ENCODE measurements at places on chromosomes 1 and 21.

DNA sequence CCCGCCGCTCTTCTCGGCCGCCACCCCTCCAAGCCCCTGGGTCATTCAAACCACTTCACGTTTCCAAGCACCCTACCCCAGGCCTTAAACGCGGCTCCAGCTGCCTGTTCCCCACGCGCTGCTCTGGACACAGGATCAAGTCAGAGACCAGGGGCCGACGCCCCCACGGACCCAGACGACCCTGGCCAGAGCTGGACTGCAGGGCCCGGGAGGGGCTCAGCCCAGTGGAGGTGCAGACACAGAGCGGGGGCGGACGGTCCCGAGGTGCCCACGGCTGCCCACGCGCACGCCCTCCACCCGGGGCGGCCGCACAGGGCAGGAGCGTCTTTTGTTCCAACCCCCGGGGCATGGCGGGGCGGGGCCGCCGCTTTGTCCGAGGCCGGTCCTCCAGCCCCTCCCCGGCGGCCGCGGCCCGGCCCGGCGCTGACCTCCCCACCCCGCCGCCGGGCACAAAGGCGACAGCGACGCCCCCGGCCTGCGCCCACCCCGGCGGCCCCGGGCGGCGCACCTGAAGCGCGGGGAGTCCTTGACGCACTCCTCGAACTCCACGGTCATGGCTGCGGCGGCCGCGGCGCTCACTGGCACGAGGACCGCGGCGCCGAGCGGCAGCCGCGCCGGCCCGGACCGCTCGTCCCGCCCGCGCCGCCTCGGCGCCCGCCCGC, 338 bp downstream of the ACAP3 start:
- no peak for DNase-seq

DNA sequence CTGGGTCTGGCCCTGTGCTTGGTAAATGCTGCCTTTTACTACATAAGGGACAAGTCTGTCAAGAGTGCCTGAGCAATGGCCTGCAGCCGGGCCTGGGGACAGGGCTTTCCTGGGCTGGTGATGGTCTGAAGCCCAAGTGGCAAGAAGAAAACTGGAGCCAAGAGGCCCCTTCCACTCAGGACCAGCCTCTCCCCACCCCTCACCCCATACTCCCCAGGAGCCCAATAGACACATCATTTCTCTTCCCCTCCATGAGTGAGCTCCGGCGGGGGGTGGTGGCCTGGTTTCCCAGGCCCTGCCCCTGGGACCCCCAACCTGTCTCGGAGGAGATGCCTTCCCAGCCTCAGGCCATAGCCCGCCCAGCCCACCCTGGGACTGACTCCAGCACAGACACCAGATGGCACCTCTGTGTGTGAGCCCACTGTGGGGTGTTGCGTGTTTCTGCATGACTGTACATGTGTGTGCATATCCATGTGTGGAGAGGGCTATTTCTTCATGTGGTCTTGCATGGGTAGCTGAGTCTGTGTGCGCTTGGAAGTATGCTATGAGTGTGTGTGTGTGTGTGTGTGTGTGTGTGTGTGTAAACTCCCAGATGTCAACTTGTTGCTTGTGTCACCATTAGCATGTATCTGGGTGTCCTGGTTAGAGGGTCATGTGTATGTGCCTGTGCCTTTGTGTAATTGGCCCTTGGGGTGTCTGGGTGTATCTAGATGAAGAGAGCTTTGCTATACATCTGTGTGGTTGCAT, 14.3 kb upstream of the LRP8 start:
- DNase-seq, result peak; percentile 8

GRCh38 chr21:29189353-29189752, 58.9 kb downstream of the MAP3K7CL start:
- DNase-seq, result no peak

DNA sequence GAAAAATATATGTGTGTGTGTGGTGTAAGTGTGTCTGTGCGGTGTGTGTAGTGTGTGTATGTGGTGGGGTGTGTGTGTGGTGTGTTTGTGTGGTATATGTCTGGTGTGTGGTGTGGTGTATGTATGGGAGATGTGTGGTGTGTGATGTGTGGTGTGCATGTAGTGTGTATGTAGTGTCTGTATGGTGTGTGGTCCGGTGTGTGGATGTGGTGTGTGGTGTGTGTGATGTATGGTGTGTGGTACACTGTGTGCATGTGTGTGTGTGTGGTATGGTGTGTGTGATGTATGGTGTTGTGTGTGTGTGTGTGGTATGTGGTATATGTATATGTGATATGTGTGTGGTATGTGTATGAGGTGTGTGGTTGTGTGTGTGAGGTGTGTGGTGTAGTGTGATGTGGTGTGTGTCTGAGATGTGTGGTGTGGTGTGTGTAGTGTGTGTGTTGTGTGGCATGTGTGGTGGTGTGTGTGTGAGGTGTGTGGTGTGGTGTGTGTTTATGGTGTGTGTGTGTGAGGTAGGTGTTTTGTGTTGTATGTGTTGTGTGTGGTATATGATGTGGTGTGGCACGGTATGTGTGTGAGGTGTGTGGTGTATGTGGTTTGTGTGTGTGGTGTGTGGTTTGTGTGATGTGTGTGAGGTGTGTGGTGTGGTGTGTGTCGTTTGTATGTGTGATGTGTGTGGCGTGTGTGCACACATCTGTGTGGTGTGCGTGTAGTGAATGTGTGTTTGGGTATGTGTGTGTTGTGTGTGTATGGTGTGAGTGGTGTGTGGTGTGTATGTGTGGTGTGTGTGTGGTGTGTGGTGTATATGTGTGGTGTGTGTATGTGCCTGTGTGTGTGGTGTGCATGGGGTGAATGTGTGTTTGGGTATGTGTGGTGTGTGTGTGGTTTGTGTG, 35.3 kb upstream of the ABCG1 start:
- DNase-seq, result no peak

GRCh38 chr1:46413596-46413985, 19.5 kb downstream of the FAAH start:
- DNase-seq, result no peak

GRCh38 chr1:9243066-9243739, 8.6 kb downstream of the H6PD start:
- DNase-seq, result no peak

- no peak for DNase-seq
Observed at GRCh38 chr21:46385846-46386733, 62.1 kb downstream of the PCNT start.

DNA sequence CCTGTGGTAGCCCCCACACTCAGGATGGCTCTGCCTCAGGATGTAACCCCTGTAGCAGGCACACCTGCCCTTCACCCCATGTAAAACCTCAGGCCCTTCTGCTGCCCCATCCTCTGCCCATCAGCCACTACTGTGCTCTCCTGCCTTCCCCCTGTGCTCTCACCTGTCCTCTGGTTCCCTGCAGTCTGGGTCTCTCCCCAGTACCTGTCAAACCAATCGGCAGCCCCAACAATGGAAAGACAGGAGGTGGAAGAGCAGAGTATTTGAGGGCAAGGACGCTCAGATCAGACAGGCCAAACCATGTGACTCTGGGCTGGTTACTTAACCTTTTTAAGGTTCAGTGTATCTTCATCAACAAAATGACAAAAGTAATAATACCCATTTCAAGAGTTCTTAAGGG, 30.9 kb downstream of the SMIM12 start:
- no peak for DNase-seq

- DNase-seq, result no peak
Observed at GRCh38 chr21:25936776-25937175, 202.0 kb downstream of the GABPA start.

DNA sequence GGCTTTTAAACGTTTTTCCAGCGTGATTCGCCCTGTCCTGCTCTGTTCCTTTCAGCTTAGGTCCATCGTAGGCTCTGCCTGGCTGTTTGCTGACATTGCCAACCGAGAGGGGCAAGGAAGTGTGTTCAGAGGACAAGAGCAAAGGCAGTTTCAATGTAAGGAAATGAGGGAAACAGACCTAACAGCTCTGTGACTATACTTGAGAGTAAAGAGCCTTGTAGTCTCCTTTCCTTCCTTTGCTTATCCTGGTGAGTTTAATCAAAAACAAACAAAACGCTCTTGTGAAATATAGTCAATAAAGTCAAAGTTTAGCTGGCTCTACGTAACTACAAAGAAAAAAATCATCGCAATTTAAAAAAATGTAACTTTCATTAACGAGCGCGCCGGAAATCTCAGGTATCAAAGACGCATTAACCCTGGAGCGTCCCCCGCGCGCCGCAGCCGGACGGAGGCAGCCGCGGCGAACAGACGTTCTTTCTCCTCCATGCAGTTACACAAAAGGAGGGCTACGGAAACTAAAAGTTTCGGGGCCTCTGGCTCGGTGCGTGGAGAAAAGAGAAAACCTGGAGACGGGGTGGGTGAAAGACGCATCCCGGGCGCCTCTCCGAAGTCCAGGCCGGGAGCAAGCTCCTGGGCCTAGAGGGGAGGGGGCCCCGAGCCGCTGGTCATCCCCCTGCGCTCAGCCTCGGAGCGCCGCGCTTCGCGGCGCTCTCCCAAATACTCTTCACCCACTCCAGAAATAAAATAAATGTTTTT, 617 bp upstream of the ADGRL2 start:
- no peak for DNase-seq

GRCh38 chr1:200670242-200671118, 773 bp upstream of the DDX59 start:
- DNase-seq, result no peak

DNA sequence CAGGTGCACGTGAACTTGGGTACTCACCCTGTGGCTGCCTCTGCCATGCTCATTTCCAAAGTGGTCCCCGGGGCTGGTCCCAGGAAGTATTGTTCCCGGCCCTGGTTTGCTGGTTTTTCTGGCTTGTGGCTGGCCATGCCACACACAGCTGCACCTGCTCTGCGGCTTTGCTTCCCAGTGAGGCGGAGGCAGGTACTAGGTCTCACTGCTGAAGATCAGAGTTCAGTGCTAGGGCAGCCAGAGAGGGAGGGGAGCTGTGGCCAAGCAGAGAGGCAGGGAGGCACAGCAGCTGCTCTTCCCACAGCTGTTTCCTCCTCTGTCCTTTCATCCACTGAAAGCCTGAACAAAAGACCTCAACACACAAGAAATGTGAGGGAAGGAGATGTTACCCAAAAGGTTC, 30.5 kb downstream of the ENO1 start:
- no peak for DNase-seq

DNA sequence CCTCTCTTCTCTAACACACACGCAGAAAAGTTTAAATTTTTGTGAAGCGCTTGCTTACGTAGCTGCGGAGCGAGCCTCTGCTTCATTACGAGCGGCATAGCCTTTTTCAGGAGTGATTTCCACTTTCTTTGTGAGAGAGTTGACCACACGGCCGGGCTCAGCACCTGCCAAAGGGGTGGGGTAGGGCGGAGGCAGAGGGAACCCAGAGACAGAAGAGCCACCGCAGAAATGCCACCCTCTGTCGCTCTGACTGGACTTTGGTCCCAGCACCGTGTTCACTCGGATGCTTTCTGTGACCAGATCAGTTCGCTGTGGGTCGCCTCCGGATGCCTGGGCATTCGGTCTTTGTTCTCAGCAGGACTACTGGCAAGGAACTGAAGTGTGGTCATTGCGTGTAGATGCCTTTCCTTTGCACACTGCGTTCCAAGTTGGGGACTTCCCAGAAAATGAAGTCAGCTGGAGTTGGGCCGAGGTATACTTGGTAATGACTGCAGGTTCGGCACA, 883 bp downstream of the CHODL start:
- no peak for DNase-seq

GRCh38 chr1:88685259-88685620, 1.2 kb downstream of the PKN2 start:
- no peak for DNase-seq

- no peak for DNase-seq
Observed at GRCh38 chr1:73659136-73659535, 538.8 kb downstream of the LRRIQ3 start.

- no peak for DNase-seq
Observed at GRCh38 chr1:56024155-56024554, 555.2 kb downstream of the PLPP3 start.

DNA sequence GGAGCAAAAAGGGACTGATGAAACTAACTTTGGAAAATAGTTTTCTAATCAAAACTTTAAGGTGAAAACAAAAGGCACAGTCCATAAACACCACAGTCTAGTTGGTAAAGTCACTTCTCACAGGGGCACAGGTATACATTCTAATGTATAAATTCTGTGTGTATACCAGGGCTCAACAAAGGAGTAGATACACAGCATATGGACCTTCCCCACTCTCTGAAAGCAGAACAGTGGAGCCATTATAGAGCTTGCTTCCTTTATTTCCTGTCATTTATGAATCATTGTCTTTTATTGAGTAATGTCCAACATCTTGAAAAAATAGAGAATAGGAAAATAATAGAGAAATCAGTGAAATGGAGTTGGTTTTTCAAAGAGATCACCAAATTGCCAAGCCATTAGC, 746.5 kb upstream of the CHRM3 start:
- DNase-seq, result no peak

DNA sequence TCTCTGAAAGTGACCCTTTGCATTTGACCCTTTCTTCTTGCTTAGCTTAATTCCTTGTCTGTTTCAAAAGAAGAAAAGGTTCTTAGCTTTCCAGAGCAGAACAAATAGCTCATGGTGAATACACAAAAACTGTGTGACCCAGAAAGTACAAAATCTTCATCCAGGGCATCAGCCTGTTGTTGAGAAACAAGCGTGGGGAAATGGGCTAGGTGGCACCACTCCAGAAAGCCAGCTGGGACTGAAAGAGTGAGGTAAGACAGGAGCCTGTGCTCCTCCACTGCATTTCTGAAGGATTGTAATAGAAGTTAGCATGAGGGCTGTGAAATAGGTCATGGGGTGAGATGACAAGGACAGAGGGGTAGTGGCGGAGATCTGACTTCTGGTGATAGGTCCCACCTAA, 45.8 kb downstream of the CYP2J2 start:
- DNase-seq, result no peak

DNA sequence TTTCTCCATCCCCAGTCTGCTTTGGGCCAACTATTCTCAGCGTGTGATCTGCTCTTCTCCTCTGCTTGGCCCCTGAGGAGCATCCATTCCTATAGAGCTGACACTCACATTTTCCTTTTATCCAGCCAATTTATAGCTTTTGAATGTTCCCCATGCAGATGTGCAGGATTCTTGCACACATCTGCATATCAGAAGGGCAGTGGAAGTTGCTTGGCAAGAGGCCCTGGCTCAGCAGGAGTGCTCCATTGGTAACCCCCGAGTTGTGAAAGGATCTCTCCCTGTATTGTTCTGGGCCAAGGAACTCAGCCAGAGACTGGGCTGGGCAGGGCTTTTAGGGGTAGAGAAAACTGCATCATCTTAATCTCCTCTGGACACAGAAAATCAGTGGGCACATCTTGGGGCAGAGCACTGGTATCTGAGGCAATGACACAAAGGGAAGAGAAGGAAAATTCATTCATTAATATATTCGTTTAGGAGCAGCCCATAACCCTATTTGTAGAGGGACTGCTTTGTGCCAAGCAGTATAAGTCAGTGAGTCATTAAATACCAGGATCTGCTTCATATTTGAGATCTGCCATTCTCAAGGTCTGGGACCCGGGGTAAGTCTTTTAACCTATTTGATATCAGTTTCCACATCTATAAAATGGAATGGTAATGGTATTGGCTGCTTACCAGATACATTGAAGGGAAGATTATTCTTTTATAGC, 31.0 kb upstream of the BEND5 start:
- DNase-seq, result no peak

- no peak for DNase-seq
Observed at GRCh38 chr1:151661751-151662150, 49.9 kb downstream of the SNX27 start.

- no peak for DNase-seq
Observed at GRCh38 chr1:103469801-103470200, 55.7 kb upstream of the RNPC3 start.
